ENCODE measurements at places on chromosomes 1 and 21.
A peak's percentile ranks its signal among the peaks of the same experiment; 100 is the strongest.

DNA sequence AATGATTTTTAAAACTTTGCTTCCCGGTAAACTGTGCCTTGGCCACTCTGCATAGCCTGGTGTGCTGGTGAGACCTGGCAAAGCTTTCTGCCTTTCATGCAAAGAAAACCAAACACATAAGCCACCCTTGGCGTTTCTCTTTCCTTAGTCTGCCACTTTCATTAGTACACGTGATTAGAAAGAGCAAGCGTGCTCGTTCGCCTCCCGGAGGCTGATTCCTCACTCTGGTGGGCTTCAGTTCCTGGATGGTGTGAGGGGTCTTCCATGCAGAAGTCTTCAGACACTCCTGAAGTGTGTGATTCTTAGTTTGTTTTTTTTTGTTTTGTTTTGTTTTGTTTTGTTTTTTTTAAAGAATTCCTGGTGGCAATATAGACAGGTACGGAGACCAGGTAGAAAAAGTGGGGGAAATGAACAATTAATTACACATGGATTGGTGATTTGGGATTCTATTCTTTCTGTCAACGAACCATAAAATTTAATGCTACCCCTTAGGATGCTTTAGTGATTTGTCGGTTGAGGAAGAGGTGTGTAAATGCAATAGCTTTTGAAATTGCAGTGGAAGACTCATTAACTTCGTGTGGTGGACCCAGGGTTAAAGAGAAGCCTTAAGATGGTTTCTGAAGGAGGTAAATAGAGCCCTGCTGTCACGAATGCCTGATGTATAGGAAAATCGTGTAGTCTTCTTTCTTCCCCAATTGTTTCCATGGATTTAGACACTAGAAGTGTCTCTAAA is 2.1 kb downstream of the GALNT2 start:
- DNase-seq, result peak; percentile 62

DNA sequence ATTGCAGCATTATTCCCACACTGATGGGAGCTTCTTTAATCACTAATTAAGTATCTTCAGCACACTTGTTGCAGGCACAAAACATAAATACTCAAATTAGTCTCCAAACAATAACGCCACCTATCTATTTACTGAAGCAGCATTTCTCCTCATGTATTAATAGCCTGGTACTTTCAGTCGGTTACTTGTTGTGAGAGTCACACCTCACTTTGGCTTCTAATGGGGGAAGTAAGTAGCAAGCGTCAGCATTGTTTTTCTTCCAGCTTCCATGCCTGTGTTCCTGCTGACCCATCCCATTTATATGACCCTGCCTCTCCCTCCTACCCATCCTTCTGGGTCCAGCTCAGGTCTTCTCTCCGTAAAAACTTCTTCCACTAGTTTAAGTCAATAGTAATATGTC is 31.9 kb upstream of the DENND1B start:
- no peak for DNase-seq

DNA sequence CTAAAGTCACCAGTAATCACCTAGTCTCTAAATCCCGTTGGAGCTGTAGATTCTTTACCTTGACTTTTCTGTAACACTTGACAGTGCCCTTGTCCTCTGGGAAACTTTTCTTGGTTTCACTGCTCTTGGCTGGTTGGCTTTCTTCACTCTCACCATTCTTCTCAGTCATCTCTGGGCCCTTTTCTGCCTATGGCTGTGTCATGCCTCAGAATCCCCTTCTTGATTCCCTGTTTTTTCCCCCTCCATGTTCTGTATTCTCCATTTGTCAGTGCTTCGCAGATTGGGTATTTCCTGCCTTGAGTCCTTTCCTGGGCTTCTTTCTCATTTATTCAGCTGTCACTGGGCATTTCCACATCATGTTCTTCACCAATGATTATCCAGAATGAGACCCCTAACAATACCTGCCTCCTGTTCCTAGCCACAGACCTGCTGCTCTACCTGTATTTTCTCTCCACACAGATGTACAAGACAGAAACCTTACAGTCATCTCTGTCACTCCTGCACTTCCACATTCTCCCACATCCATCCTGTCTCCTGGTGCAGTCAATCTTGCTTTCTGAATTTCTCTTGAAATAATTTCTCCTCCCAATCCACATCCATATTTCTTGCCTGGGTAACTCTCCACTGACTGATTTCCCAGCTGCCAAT is 14.7 kb downstream of the UCK2 start:
- DNase-seq, result no peak

DNA sequence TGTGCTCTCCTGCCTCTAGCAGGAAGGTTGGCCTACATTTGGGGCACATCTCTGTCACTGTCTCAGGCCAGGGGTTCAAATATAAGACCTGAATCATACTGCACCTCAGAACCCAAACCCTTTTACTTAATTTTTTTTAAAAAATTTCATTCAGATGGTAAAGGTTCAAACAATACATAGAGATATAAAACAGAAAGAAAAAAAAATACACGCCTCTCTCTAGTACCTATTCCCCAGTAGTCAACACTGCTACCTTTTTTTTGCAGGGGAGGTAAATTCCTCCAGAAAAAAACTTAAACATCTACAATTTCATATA is 32.9 kb downstream of the MAPKAPK2 start:
- DNase-seq, result no peak

GRCh38 chr1:36397083-36397377 is 678 bp downstream of the LSM10 start:
- no peak for DNase-seq
